Stimulated activated CD4-positive, alpha-beta T cell treated with anti-CD3 and anti-CD28 coated beads, TNF-alpha, amount 100 ng/mL, for 48 hours (primary cell): ENCODE measurements at places on chromosomes 6 and 20.

- DNase-seq: no peak
Observed at GRCh38 chr20:17651760-17652388, 30.2 kb downstream of the RRBP1 start.

DNA sequence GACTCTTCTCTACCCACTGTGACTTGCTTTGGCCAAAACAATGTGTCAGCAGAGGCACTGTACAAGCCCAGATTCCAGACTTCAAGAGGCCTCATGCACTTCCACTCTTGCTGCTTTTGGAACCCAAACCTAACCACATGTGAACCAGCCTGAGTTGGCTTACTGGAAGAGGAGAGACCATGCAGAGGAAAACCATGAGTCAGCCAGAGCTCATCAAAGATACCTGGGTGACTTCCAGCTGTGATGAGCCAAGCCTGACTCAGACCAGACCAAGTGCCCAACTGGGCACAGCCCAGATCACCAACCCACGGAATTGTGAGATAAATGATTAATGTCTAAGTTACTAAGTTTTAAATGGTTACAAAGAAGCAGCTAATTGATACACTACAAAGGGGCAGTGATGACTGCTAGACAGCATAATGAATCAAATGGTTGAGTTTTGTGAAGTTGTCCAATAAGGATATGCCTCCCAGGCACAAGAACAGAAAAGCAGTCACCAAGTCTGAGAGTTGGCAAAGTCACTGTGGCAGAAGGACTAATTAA is 16.2 kb upstream of the BEND6 start:
- no peak for DNase-seq

DNA sequence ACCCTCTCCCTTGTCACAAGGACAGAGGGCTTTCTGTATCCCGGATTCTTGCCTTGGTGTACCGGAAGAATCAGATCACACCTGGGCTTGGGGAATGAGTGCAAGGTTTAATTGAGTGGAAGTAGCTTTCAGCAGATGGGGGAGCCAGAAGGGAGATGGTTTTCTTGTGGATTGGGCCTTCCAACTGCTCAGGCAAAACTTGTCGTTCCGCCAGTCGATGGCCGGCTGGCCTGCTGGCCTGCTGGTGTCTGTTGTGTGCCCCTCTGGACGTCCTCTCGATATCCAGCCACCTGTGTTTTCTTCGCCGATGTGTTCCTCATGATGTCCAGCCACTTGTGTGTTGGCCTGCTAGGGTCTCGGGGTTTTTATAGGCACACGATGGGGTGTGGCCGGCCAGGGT is 168.1 kb downstream of the CDKAL1 start:
- DNase-seq: no peak

DNA sequence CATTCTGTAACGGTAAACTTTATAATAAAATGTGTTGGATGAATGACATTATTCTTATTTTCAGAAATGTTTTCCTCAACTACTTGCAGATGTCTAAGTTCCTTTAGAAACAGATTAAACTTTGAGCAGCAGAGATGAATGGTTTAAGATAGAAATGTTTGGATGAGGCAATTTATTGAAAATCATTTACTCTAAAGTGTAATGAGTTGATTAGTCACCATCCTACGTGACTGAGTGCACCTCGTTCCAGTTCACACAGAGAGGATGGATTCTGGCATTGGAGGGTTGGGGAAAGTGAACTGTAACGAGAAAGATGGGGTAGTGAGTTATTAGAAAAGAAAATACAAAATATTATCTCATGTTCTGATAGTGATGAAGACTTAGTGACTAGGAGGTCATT is 28.7 kb downstream of the SMPDL3A start:
- DNase-seq: no peak

- no peak for DNase-seq
Observed at GRCh38 chr20:34547844-34548613, 10.5 kb upstream of the MAP1LC3A start.

GRCh38 chr6:100381111-100381510 is 83.6 kb downstream of the SIM1 start:
- no peak for DNase-seq

DNA sequence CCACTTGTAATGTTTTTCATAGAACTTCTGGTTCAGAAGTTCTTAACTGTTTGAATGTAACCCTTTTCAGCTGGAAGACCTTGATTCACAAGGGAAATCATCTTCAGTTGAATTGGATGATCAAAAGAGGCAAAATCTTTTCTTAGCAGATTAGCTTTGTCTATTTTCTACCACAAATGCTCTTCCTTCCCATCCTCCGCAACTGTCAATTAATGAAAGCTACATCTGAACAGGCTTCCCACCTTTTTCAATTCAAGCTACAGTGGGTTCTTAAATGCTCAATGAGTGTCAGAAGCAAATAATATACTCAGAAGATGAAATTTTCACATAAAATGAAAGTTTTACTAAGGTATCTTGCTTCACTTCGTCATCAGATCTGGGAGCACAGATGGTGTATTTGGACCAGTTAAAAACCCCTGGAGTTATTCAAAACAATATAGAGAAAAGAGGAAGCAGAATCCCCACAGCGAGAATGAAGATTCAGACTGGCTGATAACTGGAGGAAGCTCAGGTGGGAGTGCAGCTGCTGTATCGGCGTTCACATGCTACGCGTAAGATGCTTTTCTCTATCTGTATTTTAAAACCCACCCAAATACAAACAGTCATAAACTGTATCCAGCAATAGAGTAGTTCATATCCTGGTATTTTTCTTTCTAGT is 19.4 kb downstream of the QRSL1 start:
- no peak for DNase-seq

- no peak for DNase-seq
Observed at GRCh38 chr6:78835817-78836216, 31.5 kb upstream of the IRAK1BP1 start.

DNA sequence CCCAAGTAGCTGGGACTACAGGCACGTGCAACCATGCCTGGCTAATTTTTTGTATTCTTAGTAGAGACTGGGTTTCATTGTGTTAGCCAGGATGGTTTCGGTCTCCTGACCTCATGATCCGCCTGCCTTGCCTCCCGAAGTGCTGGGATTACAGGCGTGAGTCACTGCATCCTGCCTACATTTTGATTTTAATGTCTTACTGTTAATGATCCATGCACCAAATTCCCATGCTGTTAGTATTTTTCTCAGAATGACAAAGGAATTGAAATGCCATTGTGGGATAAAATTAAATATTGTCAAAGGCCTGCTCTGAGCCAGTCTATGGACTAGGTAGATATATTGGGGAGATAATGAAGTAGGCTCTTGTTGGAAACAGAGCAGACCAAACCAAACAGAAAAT is 28.2 kb downstream of the CBFA2T2 start:
- no peak for DNase-seq

DNA sequence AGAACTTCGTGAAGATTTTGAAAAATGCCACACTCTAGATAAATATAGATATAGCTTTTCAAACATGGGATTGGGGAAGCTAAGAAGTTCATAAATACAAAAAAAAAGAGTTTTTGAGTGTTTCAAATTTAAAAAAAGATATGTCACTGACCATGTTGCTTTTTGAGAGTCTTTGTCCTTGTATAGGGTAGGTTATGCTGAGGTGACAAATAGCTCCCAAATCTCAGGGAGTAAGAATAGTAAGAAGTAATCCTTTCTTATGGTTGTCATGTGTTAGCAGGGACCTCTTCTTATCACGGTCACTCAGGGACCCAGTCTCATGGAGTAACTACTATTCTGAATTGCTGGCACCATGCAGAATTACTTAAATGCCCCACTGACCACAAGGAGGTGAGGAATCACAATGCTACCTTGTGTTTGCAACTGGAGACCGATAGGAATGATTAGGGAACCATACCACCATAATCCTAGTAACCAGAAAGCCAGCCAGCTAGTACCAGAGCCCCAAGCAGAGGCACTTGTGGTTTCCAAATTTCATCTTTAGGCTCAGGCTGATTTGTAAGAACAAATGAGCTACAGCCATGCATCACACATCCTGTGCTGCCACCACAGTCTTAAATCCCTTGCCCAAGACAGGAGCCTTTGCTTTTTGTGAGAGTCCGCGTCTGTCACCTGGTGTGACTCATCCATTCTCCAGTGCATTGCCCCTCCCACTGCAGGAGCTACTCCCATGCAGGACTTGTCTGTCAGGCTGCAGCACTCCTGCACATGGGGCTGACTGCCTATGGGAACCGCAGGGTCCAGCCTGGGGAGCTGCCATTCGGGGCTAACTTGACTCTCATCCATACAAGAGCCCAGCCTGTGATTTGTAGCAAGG is 42.4 kb upstream of the ADGRF4 start:
- DNase-seq: peak; percentile 36

DNA sequence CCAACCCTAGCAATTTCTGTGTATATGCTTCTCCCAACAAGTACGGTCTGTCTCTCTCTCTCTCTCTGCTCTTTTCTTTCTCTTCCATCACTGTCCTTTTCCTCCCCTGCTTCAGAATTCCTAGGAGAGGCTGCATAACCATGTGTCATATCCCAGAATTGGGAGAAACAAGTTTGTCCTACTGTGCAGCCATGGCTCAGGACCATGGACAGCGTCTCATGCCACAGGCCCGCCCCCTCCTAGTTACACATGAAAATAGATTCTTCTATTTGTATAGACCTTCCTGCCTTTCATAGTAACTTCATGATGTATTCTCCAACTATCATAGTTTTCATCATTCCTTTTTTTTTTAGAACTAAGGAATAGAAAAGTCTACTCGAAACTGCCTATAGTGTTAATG is 98.0 kb downstream of the FNDC1 start:
- DNase-seq: no peak

GRCh38 chr6:113570161-113570560 is 287.0 kb upstream of the MARCKS start:
- DNase-seq: no peak

DNA sequence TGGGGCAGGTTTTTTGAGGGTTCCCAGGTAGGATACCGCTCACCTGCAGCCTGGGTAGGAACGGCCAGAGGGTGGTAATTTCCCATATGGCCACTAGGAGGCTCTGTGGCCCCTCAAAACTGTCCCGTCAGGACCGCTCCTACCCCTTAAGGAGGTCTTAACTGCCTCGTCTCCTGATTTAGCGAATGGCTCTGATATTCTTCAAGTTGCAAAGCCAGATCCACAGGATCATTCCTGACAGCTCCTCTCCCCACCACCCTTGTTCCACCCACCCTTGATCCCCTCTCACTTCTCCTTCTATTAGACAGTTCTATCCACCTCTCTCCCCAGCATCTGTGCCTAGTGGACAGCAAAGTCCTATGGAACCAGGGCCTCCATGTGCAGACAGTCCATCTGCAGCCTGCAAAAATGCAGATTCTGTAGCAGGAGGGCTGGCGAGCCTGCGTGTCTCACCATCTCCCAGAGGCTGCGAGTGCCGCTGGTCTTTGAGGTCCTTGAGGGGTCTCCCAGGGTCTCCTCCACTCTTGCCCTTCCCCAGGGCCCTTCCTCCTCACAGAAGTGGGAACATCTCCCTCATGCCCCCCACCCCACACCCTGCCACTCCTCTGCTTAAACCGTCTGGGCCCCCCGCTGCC is 34.3 kb upstream of the ZBP1 start:
- no peak for DNase-seq

DNA sequence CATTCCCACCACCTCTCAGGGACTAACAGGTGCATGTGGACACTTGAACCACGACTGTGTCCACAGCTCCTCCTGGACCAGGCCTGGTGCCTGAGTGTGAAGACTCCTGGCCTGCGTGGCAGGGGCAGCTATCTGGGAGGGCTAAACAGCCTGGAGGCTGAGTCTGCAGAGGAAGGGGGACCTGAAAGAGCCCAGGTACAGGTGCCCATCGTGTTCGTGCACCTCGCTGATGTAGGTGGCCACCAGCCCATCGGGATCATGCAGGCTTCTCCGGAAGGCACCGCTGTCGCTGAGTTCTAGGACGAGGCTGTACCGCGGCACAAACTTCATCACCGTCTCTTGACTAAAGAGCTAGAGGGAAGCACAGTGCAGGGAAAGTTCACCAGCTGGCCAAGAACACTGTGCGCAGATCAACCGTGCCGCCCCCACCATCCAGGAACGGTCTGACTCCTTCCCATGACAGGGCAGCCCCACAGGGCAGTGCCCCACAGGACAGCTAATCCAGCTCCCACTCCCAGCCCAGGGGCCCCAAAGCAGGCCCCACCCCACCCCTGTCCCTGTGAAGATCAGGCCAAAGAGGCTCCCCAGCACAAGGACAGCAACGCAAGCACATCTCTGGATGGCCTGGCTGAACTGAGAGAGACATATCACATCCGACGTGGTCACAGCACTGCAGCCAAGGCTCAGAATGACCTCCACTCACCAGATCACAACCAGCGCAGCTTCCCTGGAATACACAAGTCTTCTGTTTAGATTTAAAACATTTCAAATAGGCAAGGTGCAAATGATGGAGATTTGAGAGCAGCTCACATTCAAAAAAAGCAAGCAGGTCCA is 14.8 kb downstream of the CST7 start:
- no peak for DNase-seq

- no peak for DNase-seq
Observed at GRCh38 chr6:16822975-16823717, 61.9 kb upstream of the ATXN1 start.

- DNase-seq: no peak
Observed at GRCh38 chr6:157398151-157398550, 17.2 kb downstream of the ZDHHC14 start.

GRCh38 chr20:18276821-18277220 is 11.5 kb upstream of the ZNF133 start:
- peak; percentile 36 for DNase-seq

DNA sequence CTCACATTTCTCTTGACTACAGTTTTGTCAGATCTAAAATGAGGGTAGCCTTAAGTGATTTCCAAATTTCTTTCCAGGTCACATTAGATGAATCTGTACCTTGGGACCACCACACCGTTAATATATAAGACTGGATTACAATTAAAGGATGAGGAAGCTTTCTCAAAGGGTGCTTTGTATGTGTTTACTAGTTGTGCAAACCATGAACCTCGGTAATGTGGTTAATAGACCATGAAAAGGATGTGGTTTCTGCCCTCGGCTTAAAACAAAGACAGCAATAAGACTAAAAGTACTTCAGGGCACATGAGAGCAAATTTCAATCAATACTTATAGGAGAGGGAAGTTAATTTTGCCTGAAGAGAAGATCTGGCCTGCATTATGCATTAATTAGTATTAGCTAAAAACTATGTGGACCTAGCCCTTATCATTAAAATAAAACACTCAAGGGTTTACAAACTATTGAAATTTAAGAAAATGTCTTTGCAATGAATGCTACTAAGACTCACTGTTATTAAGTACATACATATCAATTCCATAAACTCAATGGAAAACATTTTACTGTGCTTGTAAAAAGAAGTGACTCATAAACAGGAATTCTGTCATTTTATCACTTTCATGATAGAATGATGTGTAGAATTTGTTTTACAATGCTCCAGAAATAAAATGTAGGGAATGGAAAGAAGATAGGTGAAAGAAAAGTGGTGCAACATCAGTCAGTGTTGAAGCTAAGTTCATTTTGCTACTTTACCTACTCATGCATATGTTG is 936 bp upstream of the TMX4 start:
- DNase-seq: no peak
